Left lung (tissue), 14 donors: ENCODE measurements at places on chromosomes 7 and 10. TPM values are rescaled to one million over a fixed set of nuclear protein-coding genes. Genes with fewer than 3 reads are reported as not detected.

The PITRM1 gene
- polyA plus RNA-seq = 85.6 TPM

The C7orf57 gene
- polyA plus RNA-seq = 3.1 TPM

The UTF1 gene
- not detected for polyA plus RNA-seq

The LIPN gene
- polyA plus RNA-seq = not detected

The PNLIPRP1 gene
- polyA plus RNA-seq = 0.15 TPM

The LRRC61 gene
- 22.3 TPM for polyA plus RNA-seq

The NPTX2 gene
- polyA plus RNA-seq = 0.38 TPM

The LRRC18 gene
- polyA plus RNA-seq = 1.5 TPM

The JCAD gene
- polyA plus RNA-seq = 77.8 TPM

The KDM7A gene
- 15.3 TPM for polyA plus RNA-seq

The RNF133 gene
- 0.14 TPM for polyA plus RNA-seq

The VWA2 gene
- polyA plus RNA-seq = 29.2 TPM

The CCL26 gene
- not detected for polyA plus RNA-seq

The CARD11 gene
- polyA plus RNA-seq = 4.2 TPM

The BLNK gene
- 15.3 TPM for polyA plus RNA-seq

The GRID1 gene
- polyA plus RNA-seq = 1.7 TPM

The ZNF775 gene
- 6.1 TPM for polyA plus RNA-seq

The CYP3A4 gene
- 0.20 TPM for polyA plus RNA-seq

The FAM25G gene
- polyA plus RNA-seq = not detected

The PRPS1L1 gene
- not detected for polyA plus RNA-seq

The MUC3A gene
- 0.63 TPM for polyA plus RNA-seq

The MTPN gene
- 126 TPM for polyA plus RNA-seq

The SCART1 gene
- polyA plus RNA-seq = 3.2 TPM

The LIPK gene
- not detected for polyA plus RNA-seq

The KLLN gene
- polyA plus RNA-seq = 1.1 TPM

The NEBL gene
- polyA plus RNA-seq = 16.9 TPM

The STAMBPL1 gene
- 11.3 TPM for polyA plus RNA-seq

The SCIN gene
- 6.5 TPM for polyA plus RNA-seq

The VAX1 gene
- not detected for polyA plus RNA-seq

The RET gene
- 3.7 TPM for polyA plus RNA-seq

The FAM241B gene
- 7.3 TPM for polyA plus RNA-seq

The NPSR1 gene
- polyA plus RNA-seq = not detected

The C10orf53 gene
- polyA plus RNA-seq = not detected

The ANKRD7 gene
- polyA plus RNA-seq = 2.2 TPM

The MYL10 gene
- 0.43 TPM for polyA plus RNA-seq

The ADCYAP1R1 gene
- polyA plus RNA-seq = 2.4 TPM

The NRCAM gene
- 36.7 TPM for polyA plus RNA-seq

The AGAP4 gene
- polyA plus RNA-seq = 42.7 TPM

The NACAD gene
- 9.2 TPM for polyA plus RNA-seq

The CHRM2 gene
- 0.72 TPM for polyA plus RNA-seq

The CALML5 gene
- polyA plus RNA-seq = not detected

The SEMA3E gene
- polyA plus RNA-seq = 25.9 TPM

The TWIST1 gene
- polyA plus RNA-seq = 0.21 TPM

The CDNF gene
- 3.0 TPM for polyA plus RNA-seq

The MOGAT3 gene
- polyA plus RNA-seq = 0.10 TPM

The CYP26C1 gene
- polyA plus RNA-seq = 0.18 TPM

The SYNPO2L gene
- polyA plus RNA-seq = 1.1 TPM

The GJD4 gene
- polyA plus RNA-seq = not detected

The TLL2 gene
- 0.32 TPM for polyA plus RNA-seq

The MKX gene
- polyA plus RNA-seq = 0.68 TPM
